ENCODE measurements at places on chromosomes 3 and 15. TPM values are rescaled to one million over a fixed set of nuclear protein-coding genes. Genes with fewer than 3 reads are reported as not detected.

- DNase-seq, result no peak
These were observed 47.1 kb downstream of the TFG start for GRCh38 chr3:100756441-100756840.

DNA sequence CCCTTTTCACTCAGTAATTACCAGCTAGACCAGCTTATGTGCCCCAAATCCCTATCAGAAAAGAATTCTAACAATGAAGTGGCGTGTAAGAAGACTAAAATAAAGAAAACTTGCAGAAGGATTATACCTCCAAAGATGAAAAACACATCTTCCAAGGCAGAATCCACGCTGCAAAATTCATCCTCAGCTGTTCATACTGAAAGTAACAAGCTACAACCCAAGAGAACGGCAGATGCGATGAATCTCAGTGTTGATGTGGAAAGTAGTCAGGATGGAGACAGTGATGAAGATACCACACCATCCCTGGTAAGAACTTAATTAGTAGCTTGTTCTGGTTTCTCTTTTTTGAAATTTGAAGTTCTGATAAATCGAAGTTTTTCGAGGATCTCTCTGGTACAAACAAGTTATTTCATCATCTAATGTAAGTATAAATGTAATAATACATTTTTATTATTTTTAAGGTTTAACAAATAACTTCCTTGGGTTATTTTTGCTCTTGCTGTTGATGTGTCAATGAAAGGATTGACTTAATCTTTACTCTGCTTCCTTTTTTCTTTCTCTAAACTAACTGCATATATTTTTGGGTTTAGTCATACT lies 1.4 kb downstream of the WDR76 start:
- no peak for DNase-seq

GRCh38 chr3:13715961-13716360 lies 163.9 kb downstream of the WNT7A start:
- DNase-seq, result no peak

- DNase-seq, result no peak
These were observed 6.5 kb downstream of the CCDC33 start for GRCh38 chr15:74242441-74243185.

- no peak for DNase-seq
These were observed 270.2 kb downstream of the ROBO1 start for GRCh38 chr3:79497447-79498111.

DNA sequence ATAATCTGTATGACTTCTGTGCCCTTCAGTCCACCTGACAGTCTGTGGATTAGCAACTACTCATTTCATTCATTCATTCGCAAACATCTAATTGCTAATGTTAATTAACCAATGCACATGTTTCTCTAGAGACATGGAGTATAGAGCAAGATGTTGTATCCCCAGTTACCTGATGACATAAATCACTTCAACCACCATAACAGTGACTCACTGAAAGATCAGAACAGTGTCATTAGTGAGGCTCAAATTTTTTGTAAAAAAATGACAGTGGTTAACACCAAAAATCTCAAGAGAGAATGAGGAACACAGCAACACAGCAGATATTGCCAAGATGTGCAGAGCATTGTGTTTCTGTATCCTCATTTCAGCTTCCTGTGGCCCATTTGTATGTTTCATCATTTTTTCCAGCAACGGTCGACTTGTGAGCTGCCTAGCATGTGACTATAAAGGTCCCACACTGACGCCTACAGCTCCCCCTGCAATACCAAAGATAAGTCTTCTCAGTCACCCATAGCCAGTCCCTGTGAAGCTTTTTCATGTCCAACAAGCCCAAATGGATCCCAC lies 3.7 kb upstream of the PLD1 start:
- DNase-seq, result peak; percentile 83

DNA sequence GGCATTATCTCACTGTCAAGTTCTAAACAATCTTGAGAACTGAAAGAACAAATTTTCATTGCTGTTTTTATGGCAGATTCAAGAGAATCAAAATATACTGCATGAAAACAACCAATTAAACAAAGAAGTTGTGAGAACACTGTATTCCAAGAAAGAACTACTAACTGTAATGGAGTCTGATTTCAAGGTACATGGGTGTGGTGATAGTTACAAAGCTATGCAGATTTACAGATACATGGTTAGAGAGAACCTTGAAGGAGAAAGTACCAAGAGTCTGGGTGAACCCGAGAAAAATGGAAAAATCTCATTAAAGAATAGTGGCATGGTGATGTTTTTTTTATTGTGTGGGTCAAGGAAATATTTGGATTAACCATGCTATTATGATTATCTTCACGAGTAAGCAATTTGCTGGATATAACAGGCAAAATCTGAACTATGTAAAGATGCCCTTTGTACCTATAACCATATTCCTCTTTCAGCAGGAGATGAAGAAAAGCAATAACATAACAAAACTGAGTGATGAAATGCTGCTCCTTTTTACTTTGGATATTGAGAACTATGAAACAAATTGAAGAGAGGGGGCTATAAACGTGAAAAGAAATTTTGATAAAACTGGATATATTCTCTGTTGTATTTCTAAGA lies 100.4 kb downstream of the PLSCR2 start:
- no peak for DNase-seq

DNA sequence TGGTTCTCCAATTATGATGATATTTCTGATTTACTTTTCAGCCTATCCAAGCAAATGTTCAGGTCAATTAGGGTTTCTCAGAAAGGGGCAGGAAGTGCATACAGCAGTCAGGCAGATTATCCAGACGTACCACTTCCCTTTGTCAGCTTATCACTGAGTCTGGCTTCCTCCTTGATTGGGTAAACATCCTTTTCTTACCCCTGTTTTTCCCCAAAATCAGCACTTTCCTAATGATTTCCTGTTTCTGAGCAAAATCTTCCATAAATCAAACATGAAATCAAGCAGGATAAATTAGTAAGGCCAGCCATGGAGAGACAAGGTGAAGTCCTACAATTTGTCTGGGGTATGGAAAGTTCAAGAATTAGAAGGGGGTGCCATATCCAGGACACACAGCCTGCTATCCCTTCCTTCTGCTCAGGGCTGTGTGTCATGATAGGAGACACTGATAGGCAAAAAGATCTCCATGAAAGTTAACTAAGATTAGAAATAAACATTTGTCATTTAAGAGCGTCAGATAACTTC lies 29.0 kb downstream of the ADIPOQ start:
- no peak for DNase-seq

SEMA6D gene
- total RNA-seq, result not detected

- peak; percentile 77 for DNase-seq
These were observed 23.6 kb downstream of the UBE2E1 start for GRCh38 chr3:23829242-23829934.

GRCh38 chr15:73573037-73573436 lies 60.2 kb downstream of the NPTN start:
- DNase-seq, result no peak

LIPH gene
- total RNA-seq, result 8.8 TPM

GRCh38 chr15:46383978-46384377 lies 749.1 kb downstream of the SQOR start:
- DNase-seq, result no peak

GRCh38 chr3:120572027-120572426 lies 24.1 kb upstream of the NDUFB4 start:
- DNase-seq, result no peak

BTD gene
- total RNA-seq, result 4.0 TPM

- peak; percentile 62 for DNase-seq
These were observed 34.3 kb upstream of the PLSCR2 start for GRCh38 chr3:146503461-146504202.

DNA sequence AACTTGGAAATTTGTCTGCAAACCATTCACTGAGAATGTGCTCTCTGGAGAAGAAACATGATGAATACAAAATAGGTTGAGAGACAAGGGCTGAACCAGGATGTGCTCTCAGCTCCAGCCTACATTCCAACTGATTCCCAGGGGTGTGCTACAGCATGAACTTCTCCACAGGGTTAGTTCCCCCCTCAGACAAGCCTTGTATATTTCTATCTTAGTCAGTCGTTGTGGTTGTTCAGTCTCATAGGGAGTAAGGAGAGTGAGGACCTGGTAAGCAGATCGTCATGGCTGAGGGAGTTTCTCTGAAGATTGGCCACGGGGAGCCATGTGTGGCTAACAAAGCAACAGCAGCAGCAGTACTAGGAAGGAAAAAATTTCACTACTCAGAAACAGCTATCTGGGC lies 919.7 kb upstream of the CADM2 start:
- DNase-seq, result no peak

- no peak for DNase-seq
These were observed 3.8 kb downstream of the CX3CR1 start for GRCh38 chr3:39275963-39276593.

Measured in GM12878 (cell line).